ENCODE measurements at places on chromosomes 12 and 14.

DNA sequence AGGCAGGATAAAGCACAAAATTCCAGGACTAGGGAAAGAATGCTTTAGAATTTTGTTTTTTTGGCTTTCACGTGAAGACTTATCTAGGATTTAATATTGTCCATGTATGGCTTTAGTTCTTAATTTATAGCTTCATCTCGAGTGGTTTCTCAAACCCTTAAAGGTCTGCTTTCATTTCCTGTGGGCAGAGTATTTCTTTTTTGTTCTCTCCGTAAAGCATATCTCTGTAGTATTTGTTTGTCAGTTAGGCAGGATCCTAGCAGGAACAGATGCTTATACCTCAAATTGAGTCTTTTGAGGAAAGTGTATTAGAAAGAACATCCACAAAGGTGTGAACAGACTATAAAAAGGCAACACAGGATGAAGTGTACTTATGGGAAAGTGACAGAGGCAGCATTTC lies 697.1 kb upstream of the SEL1L start:
- DNase-seq, result no peak

- no peak for DNase-seq
Measured at GRCh38 chr14:71711125-71711524, 221.1 kb upstream of the RGS6 start.

- DNase-seq, result no peak
Measured at GRCh38 chr12:65868878-65869277, 44.6 kb downstream of the HMGA2 start.

- no peak for DNase-seq
Measured at GRCh38 chr14:93859957-93860356, 67.2 kb upstream of the FAM181A start.

- peak; percentile 21 for DNase-seq
Measured at GRCh38 chr12:116320791-116321217, 43.3 kb upstream of the MED13L start.

DNA sequence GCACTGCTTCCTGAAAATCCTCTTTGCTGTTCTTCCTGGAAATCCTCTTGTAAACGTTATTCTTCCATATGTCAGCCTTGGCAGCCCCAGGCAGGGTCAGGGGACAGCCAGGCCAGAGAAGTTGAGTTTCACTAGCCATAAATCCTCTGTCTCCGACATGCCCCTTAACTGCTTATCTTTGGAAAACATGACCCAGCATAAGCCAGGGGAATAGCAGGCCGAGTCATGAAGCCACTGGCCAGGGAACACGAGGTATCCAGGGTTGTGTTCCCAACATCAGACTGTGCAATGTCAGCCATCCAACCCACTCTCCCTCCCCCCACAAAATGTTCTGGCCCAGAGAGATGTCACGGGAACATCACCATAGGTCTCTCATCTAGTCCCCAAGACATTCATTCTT lies 453.9 kb downstream of the MED13L start:
- no peak for DNase-seq

DNA sequence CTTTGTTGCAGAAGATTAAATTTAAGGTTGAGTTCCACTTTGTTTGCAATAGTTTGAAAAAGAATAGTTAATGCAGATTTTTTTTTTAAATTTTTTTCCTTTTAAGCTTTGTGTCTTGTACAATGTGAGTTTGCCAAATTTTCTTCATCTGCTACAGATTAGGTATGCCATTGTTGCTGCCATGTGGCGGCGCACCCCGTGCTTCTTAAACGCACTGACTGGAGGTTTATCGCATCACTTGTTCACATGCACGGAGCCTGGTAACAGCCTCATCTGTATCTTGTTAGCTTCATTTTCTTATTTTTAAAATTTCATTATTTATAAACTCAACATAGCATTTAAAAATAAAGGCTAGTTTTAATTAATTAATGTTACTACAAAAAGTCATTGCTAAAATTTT lies 43.5 kb downstream of the ETNK1 start:
- DNase-seq, result no peak

- DNase-seq, result no peak
Measured at GRCh38 chr12:70671698-70672097, 34.5 kb upstream of the PTPRB start.

GRCh38 chr14:95215094-95215725 lies 57.9 kb upstream of the DICER1 start:
- DNase-seq, result no peak

- DNase-seq, result no peak
Measured at GRCh38 chr14:22478670-22479069, 110.4 kb downstream of the DAD1 start.

DNA sequence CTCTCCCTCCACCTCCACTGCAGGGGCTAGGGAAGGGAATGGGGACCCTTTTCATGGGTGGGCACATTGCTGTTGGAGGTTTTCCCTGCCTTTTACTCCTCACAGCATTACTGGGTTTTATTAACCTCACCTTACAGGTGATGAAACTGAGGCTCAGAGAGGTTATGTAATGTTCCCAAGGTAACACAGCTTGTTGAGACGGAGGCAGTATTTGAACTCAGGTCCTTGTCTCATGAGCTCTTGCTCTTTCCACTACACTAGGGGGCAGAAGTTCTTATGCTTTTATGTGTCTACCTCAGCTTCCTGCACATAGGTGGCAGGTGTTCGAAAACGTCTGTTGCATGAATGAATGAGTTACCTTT lies 11.7 kb downstream of the CISTR start:
- no peak for DNase-seq

DNA sequence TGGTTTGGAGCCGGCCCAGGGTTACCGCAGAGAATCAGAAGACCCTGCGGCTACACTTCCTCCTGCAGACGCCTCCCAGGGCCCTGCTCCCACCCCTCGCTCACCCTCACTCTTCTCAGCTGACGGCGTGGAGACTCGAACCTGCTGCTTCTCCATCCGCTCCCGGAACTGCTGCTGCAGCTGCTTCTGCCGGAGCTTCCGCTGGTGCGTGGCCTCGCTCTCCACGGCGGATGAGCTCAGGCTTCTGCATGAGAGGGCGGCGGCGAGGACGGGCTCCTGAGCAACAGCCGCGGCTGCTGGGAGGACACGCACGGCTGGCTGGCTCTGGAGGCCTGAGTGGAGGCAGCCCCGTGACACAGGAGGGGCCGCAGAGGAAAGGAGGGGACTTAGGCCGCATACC lies 33.3 kb downstream of the RAD52 start:
- DNase-seq, result no peak

GRCh38 chr14:20808162-20808483 lies 5.5 kb upstream of the RNASE1 start:
- DNase-seq, result no peak

GRCh38 chr14:36325853-36326252 lies 5.4 kb upstream of the MBIP start:
- DNase-seq, result no peak

GRCh38 chr14:67851785-67852410 lies 32.3 kb downstream of the RAD51B start:
- no peak for DNase-seq

DNA sequence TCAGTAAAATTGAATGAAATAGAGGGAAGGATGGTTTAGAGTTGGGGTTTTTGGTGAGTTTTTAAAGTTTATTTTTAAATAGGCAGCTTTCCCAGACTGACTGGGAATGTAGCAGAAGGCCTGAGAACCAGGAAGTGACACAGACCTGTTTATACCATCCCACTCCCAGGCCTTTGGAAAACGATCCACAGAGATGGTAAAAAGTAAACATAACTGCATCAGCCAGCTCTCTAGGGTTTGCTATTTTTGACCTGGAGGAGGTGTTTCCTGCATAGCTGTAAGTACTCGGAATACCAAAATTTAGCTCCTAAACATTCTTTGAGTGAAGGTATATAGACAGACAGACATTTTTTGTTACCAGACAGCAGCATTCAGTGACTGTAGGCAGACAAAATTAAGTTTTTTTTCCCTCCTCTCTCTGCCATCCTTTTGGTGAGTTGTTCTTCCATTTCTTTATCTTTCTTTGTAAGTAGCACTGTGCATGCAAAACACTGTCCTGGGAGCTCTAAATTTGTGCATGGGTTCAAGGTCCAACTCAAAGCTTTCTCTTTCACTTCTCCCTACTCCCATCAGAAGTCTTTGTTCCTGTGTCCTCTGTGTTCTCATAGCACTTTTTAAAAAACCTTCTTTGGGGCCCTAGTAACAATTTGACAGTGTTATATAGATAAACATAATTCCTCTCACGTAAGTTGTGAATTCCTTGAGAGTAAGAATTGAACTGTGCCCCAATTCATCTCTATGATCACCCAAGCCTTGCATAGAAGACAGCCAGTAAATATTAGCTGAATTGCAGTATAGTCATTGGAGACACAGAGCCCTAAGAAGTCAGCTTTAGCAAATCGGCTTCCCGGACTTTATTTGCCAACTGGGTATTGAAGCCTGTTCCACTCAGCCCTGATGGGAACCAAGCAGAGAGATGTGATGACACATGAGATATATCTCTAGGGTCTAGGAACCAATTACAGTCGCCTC lies 37.4 kb downstream of the SUSD6 start:
- peak; percentile 54 for DNase-seq

GRCh38 chr12:88579161-88579517 lies 1.1 kb downstream of the KITLG start:
- peak; percentile 60 for DNase-seq

- no peak for DNase-seq
Measured at GRCh38 chr12:63995512-63995911, 151.0 kb downstream of the SRGAP1 start.

GRCh38 chr14:61836184-61836583 lies 74.0 kb downstream of the SNAPC1 start:
- no peak for DNase-seq

GRCh38 chr12:70605976-70606375 lies 31.3 kb downstream of the PTPRB start:
- peak; percentile 80 for DNase-seq

- no peak for DNase-seq
Measured at GRCh38 chr12:81617915-81618314, 141.2 kb downstream of the PPFIA2 start.

- DNase-seq, result no peak
Measured at GRCh38 chr12:98509063-98509462, 6.3 kb upstream of the TMPO start.

DNA sequence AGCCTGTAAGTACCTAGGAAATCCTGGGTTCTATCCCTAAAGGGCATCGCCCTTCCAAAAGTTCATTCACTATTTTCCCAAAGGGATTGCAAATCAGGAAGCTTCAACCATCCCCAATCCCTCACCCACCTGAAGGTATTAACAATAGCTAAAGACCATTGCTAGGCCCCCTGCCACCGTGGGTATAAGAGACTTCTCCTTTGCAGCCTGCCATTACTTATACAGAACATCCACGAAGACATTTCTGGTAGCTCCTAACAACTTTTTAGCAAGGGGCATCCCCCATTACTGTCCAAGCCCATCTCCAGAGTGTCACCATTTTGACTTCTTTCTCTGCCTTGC lies 384 bp upstream of the SMUG1 start:
- no peak for DNase-seq

DNA sequence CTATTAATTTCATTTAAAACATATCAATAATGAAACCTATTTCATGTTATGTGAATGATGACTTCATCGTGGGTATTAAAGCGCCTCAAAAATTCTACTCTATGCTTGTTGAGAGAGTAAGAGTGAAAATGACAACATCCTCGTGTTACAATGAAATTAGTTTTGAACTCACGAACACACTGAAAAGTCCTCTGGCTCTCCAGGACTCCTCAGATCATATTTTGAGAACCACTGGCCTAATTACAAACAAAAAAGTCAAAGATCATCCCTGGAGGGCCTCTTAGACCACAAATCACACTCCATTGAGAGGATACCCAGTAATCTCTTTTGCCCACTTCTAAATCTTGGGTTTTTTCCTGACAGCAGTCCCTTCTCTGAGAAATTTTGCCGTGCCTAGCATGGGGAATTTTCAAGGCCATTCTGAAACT lies 19.1 kb downstream of the DAAM1 start:
- no peak for DNase-seq

DNA sequence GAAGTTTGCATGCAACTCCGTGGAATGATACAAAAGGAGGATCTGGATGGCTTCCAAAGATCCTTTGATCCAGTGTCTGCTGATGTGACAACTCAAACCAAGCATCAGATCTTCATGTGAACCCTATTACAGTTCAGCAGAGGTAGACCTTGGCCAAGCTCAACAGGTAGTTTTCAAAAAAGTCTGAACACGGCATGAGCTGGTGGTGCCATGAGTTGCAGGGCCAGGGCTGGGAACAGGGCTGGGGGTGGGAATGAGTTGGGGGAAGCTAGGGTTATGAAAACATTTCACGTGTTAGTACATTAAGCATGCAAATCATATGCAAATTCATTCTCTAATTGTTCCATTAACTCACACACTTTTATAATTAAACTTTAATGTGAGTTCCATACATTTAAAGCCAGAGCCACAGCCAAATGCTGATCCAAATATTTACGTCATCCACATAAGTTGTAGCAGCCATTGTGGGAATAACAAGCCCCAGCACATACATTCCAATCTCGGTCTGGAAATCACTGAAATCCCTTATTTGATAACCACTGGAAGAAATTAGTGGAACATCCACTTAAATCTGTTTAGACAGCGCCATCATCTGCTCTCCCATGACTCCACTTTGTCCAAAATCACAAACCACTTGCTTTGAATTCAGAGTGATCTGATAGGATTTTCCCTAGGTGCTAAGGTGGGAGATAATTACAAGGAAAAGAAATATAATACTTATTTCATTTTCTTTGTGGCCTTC lies 158.5 kb downstream of the APAF1 start:
- no peak for DNase-seq

GRCh38 chr12:64672925-64673409 lies 62.7 kb downstream of the RASSF3 start:
- peak; percentile 64 for DNase-seq

- no peak for DNase-seq
Measured at GRCh38 chr12:77575376-77575919, 255.2 kb upstream of the NAV3 start.

GRCh38 chr14:93067088-93067487 lies 48.6 kb downstream of the ITPK1 start:
- DNase-seq, result no peak

GRCh38 chr12:49974677-49975317 lies 2.0 kb downstream of the AQP6 start:
- no peak for DNase-seq

- DNase-seq, result no peak
Measured at GRCh38 chr12:117010693-117011451, 88.3 kb downstream of the TESC start.

DNA sequence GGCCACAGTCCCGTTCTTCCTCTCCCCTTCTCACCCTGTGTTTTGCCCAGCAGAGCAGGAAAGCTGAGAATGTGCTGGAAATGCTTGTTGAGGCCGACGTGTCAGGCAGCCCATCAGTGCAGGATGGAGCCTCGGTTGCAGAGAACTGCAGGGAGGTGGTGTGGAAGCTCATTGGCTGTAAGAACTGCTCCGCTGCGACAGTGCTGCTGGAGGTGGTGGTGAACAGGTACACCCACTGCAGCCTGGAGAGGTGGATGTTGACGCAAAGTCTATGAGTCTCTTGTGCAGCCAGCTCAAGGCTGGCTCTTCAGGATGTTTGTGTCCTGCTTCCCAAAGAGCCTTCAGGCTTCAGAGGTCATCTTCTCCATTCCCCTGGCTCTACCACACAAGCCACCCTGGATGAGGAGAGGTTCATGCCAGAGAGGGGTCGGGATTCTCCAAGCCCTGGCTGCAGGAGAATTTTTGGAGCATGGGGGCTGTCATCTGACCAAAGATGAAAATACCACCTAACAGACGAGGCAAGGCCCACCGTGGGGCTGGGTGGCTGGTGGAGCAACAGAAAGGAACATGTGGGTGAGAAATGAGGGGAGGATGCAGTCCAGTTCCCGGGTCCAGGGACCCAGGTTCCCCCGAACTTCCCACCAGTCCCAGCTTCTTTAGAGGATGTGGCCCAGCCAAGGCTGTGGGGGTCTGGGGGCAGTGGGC lies 174.1 kb upstream of the PRMT8 start:
- DNase-seq, result no peak

Data from HCEC 1CT (cell line).